ENCODE measurements at places on chromosomes 11 and 22.
A peak's percentile ranks its signal among the peaks of the same experiment; 100 is the strongest.

GRCh38 chr11:33564856-33565453, 135.7 kb downstream of the C11orf91 start:
- no peak for DNase-seq

DNA sequence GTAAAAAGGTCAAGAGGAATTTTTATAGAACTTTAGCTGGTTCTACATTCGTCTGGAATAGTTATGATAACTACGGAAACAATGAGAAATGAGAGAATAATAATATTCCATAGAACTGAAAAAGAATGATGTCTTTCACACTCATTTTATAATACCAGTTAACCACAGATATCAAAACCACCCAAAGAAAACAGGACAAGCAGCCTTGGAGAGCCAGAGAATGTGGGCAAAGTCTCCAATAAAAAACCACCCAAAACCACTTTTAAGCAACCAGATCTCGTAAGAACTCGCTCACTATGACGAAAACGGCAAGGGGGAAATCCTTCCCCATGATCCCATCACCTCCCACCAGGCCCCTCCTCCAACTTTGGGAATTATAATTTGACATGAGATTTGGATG, 60.8 kb downstream of the ARHGAP32 start:
- no peak for DNase-seq

DNA sequence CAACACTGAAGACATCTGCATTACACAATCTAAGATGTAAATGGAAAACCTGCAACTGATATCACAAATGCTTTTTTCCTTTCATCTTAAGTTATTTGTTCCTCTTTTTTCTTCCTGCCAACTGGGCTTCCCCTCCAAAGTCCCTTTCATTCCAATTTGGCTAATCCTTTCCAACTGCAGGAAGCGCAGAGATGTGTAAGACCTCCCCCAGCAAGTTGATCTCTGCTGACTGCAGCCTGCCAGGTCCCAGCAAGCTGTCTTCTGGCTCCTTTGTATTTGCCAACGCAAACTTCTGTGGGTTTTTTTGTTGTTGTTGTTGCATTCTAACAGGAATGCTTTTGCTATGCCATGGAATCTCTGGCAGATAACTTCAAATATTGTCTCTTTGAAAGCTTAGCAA, 38.5 kb upstream of the LRRC4C start:
- DNase-seq: no peak

- DNase-seq: no peak
Observed at GRCh38 chr11:120205596-120206161, 5.2 kb upstream of the OAF start.

GRCh38 chr22:38262051-38262795, 10.6 kb downstream of the TMEM184B start:
- DNase-seq: no peak

DNA sequence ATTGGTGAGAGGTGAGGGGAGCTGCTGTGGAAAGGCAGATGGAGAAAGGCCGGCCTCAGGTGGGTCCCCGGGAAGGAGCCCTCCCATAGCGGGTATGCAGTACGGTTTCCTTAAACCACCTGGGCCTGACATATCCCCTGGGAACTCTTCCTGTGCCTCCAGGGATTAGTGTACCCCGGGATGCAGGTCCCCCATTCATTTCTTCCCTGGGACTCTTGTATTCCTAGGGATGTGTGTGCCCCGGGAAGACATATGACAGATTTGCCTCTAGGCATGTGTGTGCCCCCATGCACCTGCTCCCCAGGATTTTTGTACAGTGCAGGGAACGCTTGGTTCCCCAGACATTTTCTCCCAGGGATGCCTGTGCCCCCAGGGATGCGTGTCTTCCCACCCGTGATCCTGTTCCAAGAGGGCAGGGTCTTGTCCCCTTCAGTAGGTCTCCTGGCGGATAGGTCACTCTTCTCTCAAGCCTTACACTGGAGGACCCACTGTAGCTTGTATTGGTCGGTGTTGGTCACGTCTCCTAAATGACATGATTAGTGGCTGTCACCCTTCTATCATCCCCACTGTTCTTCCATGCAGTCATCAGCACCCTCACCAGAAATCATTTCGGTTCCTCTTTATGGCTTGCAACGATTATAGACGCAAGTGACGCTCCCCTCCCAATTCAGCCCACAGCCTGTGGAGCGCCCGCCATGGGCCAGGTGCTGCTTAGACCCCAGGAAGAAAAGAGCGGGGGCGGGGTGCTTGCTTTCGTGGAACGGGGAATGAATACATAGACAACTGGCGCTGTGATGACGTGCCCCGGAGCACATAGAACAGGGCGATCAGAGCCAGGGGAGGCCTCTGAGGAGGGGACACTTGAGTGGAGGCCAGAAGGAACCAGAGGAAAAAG, 1.3 kb downstream of the PARVB start:
- no peak for DNase-seq

DNA sequence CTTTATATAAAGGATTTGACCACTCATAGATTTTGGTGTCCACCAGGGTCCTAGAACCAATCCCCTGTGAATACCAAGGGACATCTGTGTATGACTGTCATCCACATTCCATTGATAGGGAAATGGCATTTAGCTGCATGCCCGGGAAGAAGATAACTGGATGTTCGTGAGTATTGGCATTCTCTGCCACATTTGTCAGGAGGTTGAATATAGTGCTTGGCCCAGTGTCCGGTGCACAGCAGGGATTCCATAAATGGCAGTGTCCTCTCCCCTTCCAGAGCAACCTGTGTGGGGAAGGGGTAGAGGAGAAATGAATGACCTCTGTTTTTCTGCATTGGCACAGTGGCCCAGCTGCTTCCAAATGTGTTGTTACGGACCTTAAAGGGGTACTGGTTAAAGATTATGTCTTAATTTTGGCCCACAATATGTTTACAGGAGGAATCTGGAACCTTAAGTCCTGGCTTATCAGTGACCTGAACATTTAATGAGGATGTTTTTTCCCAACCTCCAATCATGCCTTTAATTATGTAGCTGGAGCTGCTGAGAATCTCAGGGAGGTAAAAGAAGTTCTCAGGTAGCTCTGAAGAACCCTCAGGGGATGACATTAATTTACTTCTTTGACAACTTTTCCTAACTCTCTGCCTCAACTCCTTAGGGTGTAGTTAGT, 33.6 kb upstream of the OR4B1 start:
- DNase-seq: no peak

DNA sequence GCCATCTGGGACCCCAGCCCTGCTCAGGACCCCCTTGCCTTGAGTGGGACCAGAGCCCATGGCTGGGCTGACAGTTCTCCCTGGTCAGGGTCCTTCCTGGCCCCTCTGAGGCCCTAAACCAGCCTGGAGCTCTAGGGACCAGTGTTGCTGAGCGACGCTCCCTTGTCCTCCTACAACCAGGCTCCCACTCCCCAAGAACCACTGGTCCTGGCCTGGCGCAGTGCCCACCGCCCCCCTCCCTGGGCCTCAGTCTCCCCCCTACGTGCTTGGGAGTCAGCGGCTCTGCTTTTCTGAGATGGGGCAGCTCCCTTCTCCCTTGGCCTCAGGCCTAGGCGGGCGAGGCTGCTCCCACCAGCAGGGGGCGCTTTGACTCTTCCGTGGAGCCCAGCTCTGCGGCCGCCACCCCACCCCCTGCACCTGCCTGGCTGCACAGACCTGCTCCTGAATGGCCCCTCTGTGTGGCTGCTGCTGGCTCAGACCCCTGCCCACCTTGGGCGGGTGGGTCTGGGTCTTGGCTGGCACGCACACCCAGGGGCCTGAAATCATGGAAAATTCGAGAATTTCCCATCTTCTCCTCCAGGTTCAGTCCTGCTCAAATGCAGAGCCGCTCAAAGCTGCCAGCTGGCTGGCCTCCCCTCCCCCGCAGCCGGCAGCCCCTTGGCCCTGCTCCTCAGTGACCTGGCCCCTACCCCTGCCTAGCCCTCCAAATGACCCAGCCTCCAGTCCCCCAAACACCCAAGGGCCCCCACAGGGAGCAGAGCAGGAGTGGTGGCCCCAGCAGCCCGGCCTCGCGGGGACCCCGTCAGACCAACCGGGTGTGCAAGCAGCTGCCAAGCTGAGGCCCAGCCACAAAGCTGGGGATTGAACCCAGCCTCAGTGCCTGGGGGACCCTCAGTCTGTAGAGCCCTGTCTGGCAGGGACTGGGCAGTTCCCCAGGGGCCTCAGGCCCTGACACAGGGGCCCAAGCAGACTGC, 9.1 kb downstream of the PRR33 start:
- DNase-seq: peak; percentile 57

GRCh38 chr11:133900176-133901105, 55.1 kb upstream of the SPATA19 start:
- DNase-seq: no peak

DNA sequence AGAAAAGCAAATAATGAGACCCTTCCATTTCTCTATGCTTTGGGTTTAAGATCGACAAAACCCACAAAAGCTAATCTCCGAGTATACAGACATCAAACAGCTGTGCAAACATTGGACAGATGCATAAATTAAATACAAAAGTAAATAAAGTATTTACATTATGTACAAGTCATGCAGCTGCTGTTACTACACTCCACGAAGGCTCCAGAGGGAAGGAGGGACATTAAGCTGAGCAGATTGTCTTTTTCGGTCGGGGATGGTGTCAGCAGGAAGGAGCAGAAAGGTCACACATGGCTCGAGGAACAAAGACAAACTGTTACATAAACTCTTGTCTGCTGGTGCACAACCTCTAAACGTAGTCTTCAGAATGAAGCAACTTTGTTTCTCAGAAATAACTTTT, 88.8 kb upstream of the BARX2 start:
- no peak for DNase-seq

GRCh38 chr11:70455354-70455753, 57.0 kb downstream of the CTTN start:
- no peak for DNase-seq

- peak; percentile 24 for DNase-seq
Observed at GRCh38 chr11:61532134-61533038, 23.8 kb downstream of the LRRC10B start.

DNA sequence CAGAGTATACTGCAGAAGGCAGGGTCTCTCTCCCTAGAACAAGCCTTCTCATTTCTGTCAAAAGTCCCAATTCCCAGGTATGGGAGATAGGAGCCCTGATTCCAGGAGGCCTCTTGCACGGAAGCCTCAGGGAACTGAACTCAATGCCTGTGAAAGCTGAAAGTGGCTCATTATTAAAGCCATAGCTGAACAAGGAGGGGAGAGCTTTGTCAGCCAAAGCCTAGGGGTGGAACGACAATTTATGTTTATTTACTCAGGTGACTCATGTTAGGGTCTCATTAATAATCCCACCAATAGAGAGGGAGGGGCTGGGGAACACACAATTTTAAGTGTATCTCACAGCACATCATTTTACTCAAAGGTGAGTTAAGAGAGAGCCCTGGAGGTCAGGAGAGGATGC, 44.9 kb downstream of the DSCAML1 start:
- DNase-seq: no peak

DNA sequence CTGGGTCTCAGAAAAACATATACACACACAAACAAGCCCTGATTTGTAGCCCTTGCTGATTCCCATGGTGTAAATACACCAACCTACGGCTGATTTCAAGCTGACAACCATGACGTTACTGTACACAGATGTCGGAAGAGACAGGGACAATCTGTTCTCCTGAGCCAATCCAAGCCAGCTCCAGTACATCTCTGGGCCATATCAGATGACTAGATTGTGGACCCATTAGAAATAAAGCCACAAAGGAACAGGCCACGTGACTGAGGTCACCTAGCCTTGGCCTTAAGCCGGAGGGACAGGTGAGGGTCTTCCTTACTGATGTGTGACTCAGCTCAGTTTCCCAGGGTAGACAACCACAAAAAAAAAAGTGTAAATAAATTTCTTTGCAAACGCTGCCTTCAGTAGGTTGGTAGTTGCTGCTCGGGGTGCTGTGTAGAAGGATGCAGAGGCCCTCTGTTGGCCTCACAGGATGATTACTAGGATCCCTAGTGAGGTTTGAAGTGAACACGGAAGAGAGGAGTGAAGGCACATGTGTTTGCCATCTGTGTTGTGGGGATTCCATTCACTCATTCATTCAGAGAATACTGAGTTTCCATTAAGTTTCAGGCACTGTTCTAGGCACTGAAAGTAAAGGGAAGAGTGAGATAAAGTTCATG, 99.0 kb upstream of the LARGE1 start:
- DNase-seq: no peak

GRCh38 chr11:66315921-66316811, 678 bp downstream of the CD248 start:
- no peak for DNase-seq

DNA sequence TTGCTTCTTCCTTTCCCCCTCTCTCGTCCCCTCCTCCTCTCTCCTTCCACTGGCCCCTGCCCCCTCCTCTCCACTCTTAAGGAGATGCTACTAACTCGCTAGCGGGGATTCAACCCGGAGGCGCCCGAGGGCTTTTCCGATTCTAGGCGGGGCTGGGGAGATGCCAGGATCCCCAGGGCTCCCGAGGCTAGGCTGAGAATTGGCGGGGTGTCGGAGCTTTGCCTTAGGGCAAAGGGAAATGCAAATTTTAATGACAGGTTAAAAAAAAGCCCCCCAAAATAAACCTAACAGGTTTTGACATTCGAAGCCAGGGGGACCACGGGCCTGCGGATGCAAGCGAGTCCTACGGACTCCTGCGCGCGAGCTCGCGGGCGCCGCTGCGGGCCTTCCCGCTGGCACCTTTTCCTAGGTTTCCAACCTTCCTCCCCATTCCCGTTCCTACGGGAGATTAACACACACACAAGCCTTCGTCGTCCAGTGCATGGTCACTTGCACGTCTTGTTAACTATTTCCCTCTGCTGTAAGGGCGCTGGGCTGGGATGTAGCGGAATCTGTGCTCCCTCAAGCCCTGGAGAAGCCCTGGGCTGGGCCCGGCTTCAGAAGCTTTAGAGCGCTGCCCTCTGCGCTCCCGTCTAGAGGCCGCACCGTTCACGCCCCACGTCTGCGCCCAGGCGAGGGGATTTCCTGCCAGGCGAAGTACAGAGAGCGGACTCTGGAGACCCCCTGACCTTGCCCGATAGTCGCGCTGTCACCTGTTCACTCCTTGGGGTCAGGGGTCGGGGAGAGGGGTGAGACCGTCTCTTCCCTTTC, 729 bp upstream of the ALX4 start:
- DNase-seq: no peak

- DNase-seq: no peak
Observed at GRCh38 chr22:23205339-23206049, 25.2 kb downstream of the BCR start.
